Right lung (tissue), 10 donors: ENCODE measurements at places on chromosomes 5 and 9.

DNA sequence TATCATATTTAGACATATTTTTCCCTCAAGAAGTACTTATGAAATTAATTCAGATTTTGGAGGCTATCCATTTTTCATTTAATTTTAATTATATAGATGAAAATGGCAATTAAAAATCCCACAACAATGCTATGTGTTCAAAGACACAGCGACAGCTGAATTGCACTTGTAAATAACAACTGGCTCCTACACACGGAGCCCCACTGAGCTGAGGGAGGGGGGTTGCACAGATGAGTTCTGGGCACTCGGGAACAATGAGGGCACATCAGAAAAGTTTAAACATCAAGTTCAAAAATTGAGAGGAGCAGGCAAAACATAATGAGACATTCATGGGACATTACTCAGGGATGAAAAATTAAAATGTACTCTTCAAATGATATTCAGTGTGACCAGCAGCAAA is 104.9 kb downstream of the MARCHF3 start:
- DNase-seq = no peak

GRCh38 chr9:15136646-15137045 is 170.4 kb downstream of the TTC39B start:
- no peak for DNase-seq

GRCh38 chr5:10460252-10460906 is 18.7 kb downstream of the ROPN1L start:
- no peak for DNase-seq

DNA sequence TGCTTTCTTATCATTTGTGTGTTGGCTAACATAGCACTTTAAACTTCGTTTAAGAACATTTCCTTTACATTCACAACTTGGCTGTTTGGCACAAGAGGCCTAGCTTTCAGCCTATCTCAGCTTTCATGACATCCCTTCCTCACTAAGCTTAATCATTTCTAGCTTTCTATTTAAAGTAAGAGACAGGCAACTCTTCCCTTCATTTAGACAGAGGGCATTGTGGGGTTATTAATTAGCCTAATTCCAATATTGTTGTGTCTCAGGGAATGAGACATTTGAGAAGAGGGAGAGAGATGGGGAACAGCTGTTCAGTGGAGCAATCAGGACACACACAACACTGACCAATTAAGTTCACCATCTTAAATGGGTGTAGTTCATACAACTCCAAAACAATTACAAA is 51.0 kb upstream of the OR2K2 start:
- DNase-seq = peak; percentile 34

GRCh38 chr9:124771867-124772679 is 962 bp upstream of the NR6A1 start:
- peak; percentile 73 for DNase-seq

- no peak for DNase-seq
Measured at GRCh38 chr9:73613092-73613701, 461.5 kb downstream of the ANXA1 start.

DNA sequence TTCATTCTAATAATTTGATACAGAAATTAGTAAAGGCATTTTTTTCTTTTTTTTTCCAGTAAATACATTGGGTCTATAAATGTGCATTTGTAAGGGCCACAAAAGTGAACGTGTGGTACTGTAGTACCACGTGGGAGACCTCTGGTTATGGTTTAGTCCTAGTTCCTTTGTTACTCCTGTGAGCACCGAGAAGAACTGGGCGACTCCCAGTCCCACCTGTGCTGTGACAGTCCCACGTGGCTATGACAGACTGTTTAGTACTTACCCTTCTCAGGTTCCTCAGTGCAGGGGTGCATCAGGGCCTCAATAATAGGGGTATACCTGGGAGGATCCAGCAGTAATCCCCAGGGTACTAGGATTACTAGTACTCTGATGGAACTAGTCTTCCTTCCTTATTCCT is 49.3 kb downstream of the LRRC70 start:
- DNase-seq = no peak

DNA sequence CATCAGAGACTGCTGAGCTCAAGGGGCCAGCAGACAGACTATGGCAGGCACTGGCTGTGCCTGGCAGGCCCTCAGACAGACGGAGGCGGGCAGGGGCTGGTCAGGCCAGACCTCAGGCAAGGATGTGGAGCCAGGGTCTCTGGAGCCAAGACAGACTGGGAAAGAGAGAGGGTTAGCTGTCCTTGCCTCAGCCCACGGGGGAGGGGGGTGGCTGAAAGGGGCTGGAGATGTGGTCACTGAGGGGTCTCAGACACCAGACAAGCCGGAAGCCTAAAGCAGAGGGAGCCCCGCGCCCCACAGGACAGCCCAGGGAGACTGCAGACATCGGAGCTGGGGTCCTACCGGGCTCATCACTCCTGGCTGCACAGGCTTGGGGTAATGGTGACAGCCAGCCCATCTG is 141.2 kb upstream of the FOXD4L5 start:
- DNase-seq = no peak

GRCh38 chr9:14318934-14319580 is 5.1 kb upstream of the NFIB start:
- no peak for DNase-seq

- no peak for DNase-seq
Measured at GRCh38 chr5:139701056-139701741, 53.0 kb downstream of the CXXC5 start.

DNA sequence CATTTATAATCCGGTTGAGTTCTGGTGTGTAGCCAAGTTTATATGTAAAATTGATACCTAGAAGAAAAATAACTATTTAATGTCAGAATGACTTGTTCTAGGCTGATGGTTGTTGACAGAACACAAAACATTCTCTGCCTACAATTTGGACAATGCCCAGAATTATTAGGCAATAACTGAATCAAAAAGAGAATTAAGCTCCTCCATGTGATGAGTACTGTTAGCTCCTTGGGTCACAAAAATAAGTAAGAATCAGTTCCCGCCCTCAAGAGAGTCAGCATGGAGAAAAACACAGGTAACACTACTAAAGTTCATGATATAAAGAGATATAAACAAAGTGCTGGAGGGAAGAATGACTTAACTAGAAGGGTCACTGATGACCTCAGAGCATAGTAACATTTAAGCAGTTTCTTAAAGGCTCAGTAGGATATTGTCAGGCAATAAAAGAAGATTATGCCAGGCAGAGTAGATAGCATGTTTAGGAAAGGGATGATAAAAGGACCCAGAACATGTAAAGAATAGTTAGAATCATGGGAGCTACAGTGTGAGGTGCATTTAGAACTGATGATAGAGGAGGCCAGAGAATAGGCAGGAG is 200.5 kb upstream of the ACTBL2 start:
- no peak for DNase-seq

- no peak for DNase-seq
Measured at GRCh38 chr5:175452166-175452565, 8.2 kb upstream of the DRD1 start.

- no peak for DNase-seq
Measured at GRCh38 chr5:2847608-2848007, 96.1 kb upstream of the IRX2 start.

DNA sequence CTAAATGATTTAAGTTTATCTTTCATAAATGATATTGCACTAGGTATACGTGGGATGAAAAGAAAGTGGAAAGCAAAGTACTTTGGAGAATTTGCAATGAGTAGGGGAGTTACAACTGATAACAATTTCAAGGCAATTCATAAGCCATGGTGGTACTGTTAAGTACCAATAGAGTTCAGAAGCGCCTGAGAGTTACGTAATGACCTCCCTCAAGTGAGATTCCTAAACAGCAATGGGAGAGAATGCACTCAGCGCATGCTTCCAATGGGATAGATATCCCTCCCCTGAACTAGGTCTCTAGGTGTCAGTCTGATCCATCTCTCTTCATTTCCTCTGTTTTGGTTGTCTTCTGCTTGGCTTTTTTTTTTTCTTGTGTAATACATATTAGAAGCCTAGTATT is 249.3 kb downstream of the NNT start:
- DNase-seq = no peak

DNA sequence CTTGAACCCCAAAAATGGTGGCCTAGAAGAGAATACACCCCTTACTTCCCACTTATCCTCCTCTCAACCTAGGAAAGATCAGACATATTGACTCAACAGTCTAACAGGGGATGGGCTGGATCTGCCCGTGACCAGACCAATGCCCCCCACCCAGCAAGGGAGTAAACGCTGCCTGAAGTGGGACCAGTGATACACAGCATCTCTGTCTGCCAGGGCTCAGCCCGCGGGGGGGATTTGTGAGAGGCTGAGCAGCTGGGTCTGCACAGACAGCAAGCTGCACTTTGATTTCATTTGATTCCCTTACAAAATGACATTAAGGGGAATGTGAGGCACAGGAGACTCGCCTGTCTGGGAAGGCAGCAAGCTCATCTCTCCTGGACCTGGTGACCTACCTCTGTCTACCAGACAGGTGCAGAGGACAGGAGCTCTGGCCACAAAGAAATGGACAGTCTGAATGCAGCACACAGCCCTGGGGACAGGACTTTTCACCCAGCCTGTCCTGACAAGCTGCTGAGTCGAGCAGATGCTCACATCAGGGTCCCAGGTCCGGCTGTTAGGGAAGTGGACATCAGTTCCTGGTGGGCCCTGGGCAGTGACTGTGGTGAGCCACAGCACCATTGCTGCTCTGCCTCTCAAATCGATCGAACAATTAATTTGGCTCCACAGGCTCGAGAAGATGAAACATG is 79.9 kb downstream of the RGS3 start:
- DNase-seq = no peak

- no peak for DNase-seq
Measured at GRCh38 chr5:82494942-82495341, 216.8 kb upstream of the RPS23 start.

DNA sequence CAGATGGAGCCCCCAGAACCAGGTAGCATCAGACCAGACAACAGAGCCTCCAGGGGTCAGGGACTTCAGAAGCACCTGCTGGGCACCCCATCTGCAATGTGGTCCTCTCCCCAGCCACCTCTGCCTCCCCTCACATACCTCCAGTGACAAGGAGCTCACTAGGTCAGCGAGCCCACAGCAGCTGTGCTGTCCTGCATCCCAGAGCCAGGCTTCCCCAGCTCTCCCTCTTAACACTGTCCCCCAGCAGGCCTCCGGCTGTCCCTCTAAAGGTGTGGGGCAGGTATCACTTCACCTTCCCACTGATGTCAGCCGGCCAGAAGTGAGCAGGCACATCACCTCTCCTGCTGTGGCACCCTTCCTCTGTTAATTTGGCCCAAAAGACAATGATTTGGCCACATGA is 83.6 kb downstream of the LMX1B start:
- no peak for DNase-seq

DNA sequence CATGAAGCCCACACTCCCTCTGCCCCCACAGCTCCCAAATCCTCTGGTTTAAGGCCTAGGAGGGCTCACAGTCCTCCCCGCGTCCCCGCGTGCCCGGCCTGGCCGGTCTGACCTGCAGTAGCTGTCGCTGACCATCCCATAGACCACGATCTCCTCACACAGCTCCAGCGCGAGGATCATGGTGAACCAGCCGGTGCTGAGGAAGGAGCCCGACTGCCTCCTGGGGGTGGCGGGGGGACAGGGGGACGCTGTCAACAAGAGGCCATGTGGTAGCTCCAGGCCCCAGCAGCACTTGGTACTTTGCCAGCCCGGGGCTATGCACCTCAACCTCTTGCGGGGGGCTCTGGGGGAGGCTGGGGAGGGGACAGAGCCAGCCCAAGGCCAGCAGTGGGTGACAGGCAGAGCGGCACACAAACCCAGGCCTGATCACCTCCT is 7.0 kb downstream of the ST6GALNAC4 start:
- DNase-seq = no peak

- no peak for DNase-seq
Measured at GRCh38 chr9:97510797-97511654, 9.6 kb downstream of the TMOD1 start.

DNA sequence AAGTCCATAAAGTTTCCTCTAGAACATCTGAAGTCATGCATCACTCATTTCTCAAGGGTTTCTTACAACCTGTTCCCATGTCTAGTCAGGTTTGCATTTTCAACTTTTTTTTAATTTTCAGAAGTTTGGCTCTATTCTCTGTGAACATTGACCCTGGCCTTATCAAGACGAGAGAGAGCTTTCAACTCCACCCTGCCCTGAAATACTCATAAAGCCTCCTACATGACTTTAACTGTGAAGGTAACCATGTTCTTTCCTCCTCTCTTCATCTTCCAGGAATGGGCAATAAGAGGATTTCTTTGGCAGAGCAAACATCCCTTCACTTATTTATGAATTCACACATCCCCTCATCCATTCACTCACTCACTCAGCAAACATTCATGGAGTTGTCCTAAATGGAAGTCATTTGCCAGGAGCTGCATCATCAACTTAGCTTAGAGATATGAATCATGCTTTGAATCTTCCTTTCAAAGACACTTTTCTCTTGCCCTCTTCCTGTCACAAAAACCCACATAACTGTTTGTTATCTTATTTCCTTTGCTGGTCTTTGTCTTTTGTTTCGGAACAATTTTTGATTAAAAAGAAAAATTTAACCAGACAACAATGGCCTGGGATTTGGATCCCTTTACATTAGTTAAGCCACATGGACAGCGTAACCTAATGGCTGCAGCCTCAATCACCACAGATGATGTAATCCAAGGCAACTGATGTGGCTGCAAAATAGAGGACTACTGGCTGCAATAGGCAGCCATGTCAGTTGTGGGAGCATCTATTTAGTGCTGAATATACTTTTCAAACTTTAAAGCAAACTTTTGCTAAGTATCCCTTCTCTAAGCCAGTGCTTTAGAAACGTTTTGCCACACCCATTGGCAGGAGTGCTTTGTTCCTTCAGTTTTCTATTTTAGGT is 43.0 kb upstream of the GNAQ start:
- no peak for DNase-seq

- no peak for DNase-seq
Measured at GRCh38 chr9:93059011-93059714, 662 bp downstream of the SUSD3 start.

DNA sequence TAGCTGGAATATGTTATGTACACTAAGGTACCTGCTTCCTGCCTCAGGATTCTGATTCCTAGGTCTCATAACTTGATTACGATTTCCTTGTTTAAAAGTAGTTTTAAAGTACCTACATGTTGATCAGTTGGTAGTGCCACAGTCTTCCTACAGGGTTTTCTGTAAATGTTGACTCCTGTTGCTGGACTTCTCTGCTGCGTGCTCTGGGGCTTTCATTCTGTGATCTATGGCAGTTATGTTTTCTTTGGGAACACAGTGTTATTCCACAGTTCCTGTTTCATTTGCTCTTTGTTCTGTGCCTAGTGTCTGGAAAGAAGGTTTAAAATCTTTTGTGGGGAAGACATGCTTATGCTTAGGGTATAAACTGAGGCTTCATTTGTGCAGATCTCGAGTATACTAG is 343.5 kb downstream of the PLK2 start:
- no peak for DNase-seq

- DNase-seq = no peak
Measured at GRCh38 chr9:121564504-121565260, 65.0 kb upstream of the GGTA1 start.

DNA sequence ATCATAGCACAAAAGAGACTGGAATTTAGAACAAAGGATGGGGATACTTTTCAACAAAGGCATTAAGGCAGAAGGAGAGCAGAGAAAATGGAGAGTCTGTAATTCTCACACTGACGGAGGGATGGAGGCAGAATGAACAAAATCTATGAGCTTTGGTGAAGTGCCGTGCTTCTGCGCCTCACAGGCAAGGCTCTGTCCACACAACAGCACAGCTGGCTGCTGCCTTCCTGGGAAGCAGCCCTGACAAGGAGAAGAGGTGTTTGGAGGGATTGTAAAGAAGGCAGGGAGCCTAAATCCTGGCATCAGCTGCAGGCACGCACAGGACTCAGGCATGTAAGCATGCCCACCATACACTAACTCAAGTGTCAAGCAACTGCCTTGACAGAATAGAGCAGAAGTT is 485.2 kb upstream of the KIF2A start:
- no peak for DNase-seq

- no peak for DNase-seq
Measured at GRCh38 chr5:91301106-91301846, 81.8 kb downstream of the ARRDC3 start.

- no peak for DNase-seq
Measured at GRCh38 chr9:136717399-136717798, 5.0 kb downstream of the DIPK1B start.
